ENCODE measurements at places on chromosomes 6 and 20.
A peak's percentile ranks its signal among the peaks of the same experiment; 100 is the strongest.

DNA sequence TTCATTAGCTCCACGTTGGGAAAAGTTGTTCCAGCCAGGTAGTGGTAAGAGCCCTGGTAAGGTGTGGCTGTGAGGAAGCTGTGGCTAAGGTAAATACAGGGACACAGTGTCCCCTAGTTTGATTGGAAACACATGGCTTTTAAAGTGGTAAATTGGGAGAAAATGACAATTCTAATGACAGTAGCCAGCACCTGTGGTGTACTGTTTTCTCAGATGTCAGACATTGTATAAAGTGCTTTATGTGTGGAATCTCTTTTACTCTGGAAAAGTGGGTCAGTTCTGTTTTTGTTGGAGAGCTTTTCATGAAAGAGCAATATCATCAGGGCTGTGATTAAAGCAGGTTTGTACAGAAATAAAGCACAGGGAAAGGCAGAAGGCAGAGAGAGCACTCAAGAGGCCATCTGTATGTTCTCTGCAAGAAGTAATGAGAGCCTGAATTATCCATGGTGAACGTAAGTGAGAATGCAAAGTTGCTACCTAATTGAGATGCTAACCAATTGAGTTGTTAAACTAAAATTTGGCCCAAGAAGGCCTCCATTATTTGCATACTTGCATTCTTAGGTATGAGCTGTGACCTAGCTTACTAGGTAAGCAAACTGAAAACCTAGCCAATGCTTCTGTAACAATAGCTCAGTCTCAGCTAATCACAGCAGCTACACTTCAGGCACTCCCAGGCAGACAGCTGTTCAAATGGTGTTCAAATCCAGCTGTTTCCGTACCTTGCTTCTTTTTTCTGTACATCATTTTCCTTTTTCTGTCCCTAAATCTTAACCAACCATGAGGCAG, 28.2 kb downstream of the MRAP2 start:
- DNase-seq: peak; percentile 22

- no peak for DNase-seq
Measured at GRCh38 chr20:56934888-56935287, 305.8 kb downstream of the TFAP2C start.

GRCh38 chr6:51299621-51300380, 481.1 kb downstream of the TFAP2B start:
- no peak for DNase-seq

- DNase-seq: peak; percentile 33
Measured at GRCh38 chr6:32173051-32173727, 2.7 kb downstream of the AGPAT1 start.

GRCh38 chr6:106692112-106692818, 62.9 kb downstream of the QRSL1 start:
- peak; percentile 69 for DNase-seq

GRCh38 chr6:143167224-143167623, 106.5 kb downstream of the AIG1 start:
- DNase-seq: no peak

DNA sequence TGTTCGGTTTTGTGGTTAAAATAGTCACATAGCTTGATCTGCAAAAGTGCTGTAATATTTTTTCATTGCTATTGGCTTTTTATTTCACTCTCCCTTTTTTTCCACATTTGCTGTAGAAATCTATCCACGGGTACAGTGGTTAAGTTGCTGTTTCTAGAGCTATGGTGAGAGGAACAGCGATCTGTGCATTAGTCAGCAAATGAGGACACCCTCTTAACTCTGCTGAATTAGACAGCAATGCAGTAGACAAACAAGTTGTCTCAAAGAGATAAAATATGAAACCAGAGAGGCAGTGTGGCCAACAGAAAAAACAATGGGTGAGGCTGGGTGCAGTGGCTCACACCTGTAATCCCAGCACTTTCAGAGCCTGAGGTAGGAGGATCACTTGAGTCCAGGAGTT, 17.6 kb upstream of the SYNJ2 start:
- no peak for DNase-seq
